ENCODE measurements at places on chromosomes 2 and 18.

GRCh38 chr2:234840336-234840735 lies 111.5 kb upstream of the SH3BP4 start:
- DNase-seq, result peak; percentile 84

DNA sequence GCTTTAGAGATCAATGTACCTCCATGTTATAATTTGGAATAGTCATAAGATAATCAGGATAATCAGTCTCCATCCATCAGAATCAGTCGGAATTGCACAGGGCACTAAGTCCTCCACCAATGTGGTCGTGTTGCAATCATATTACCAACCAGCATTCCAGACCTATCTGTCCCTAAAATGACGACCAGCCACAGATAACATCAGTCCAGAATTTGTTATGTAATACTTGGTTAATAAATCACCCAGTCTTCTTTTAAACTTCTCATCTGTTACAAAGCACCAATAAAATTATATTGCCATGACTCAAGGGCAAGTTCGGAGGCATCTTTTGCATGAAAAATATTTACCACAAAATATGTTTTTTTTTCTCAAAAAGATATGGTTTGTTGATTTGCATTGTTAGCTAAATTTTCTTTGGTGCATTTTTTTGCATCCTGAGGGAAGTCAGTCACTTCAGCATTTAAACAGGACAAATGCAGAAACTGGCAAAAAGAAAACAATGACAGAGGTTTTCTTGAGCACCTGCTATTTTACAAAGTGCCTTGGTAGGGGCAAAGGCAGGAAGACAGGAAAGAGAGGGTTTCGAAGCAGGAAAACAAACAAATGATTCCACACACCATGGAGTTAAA lies 29.3 kb downstream of the PIEZO2 start:
- peak; percentile 13 for DNase-seq

- DNase-seq, result no peak
These were observed 41.7 kb upstream of the ZNF804A start for GRCh38 chr2:184556639-184557038.

DNA sequence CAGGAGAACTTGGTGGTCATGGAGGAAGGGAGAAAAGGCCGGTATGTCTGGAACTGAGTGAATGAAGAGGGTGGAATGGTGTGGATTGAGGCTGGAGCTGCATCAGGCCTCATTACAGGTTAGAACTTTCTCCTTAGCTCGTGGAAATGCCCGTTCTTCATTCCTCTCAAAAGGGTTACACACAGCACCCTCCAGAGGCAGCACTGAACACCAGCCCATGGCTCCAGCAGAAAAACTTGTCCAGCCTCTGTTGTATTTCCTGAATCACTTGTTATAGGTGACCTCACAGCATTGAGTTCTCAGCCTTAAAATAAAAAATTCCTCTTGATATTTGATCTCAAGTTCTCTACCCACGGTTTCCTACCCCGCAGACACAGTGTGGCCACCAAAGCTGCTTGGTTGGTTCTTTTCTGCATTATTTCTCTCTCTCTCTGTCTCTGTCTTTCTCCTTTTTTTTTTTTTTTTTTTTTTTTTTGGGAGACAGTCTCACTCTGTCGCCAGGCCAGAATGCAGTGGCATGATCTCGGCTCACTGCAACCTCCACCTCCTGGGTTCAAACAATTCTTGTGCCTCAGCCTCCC lies 89.6 kb downstream of the ITGB1BP1 start:
- peak; percentile 37 for DNase-seq

DNA sequence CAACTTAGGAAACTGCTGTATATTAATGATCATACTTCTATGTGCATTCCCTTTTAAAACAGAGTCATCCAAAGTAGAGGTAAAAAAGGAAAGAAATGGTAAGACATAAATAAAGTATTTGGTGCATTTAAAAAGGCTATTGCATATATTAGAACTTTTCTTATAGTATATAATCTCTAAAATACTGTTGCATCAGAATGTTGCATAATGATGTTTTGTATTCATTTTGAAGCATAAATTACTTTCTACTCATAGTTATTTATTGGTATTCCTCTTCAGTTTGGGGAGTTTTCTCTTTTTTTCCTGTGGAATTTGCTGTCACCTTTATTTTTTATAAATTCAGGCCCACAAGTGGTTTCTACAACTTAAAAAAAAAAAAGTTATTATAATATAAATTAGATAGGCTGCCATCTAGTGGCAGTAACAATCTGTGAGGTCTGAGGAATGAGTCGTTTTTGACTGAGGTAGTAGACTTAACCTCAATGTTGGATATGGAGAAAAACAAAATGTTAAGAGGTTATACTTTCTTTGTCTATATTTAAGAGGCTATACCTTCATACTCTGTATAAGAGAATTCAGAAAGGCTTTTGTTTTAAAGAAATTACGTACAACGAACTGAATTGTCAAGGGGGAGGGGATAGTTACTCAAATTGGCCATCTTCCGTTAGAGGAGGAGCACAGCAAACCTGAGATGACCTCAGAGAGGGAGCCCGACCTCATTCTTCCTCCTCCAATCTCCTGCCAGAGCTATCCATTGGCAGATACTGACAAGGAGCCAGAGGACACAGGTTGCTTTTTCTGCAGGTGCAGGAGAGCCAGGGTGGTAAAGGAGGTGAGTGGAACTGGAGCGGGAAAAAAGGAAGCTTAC lies 23.8 kb downstream of the ANKAR start:
- DNase-seq, result peak; percentile 39

DNA sequence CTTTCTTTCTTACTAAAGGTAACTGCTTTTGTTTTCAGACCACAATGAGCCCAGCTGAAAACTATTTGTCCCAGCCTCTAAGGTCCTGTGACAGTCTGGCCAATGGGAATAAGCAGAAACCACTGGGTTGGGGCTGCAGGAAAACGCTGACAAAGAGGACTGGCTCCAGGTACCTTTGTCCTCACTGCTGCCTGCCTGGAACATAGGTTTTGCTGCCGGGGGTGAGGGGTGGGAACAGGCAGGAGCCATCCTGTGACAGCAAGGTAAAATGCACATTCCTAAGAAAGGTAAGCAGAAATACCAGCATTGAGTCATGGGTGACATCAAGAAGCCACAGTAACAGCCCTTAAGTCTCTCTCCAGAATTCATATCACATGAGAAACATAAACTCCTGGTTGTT lies 21.6 kb downstream of the PTPN2 start:
- no peak for DNase-seq

- no peak for DNase-seq
These were observed 107.1 kb upstream of the PKDCC start for GRCh38 chr2:41940745-41941063.

- no peak for DNase-seq
These were observed 15.7 kb upstream of the FZD7 start for GRCh38 chr2:202017940-202018339.

DNA sequence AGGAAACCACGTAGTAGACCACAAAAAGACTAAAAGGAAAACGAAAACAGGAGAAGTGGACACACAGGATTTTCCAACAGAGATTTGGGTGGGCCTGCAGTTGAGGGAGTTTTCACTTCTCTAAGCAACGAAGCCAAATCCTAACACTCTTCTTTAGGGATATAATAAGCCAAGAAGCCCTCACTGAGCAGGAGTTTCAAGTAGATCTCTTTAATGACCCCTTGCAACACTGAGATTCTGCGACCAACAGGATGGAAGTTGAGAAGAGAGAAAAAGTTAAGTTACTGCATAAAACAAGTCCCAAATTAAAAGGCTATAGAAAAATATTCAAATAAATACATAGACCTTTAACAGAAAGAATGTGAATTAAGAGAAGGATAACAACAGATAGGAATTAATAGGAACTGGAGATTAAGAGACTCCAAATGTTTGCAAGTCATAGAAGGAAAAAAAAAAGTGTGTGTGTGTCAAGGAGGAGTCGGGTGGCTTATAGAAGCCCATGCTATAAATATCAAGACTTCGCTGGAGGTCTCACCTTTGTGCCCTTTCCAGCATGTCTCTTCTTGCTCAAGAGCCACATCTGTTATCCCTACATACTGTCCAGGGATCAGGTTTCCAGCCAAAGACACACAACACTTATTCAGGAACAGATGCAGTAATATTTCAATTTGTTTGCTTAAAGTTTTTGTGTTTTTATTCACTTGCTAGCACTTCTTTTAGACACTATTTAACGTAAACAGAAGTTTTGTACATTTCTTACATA lies 69.4 kb upstream of the ARHGAP28 start:
- no peak for DNase-seq

GRCh38 chr2:16744521-16744920 lies 78.9 kb upstream of the CYRIA start:
- no peak for DNase-seq

GRCh38 chr18:63440881-63441280 lies 18.6 kb upstream of the VPS4B start:
- no peak for DNase-seq

- DNase-seq, result no peak
These were observed 447.3 kb downstream of the TMX3 start for GRCh38 chr18:68267583-68267982.

- DNase-seq, result no peak
These were observed 23.5 kb downstream of the MBP start for GRCh38 chr18:77108821-77109647.

- no peak for DNase-seq
These were observed 201.5 kb downstream of the RNF144A start for GRCh38 chr2:7118606-7119131.

DNA sequence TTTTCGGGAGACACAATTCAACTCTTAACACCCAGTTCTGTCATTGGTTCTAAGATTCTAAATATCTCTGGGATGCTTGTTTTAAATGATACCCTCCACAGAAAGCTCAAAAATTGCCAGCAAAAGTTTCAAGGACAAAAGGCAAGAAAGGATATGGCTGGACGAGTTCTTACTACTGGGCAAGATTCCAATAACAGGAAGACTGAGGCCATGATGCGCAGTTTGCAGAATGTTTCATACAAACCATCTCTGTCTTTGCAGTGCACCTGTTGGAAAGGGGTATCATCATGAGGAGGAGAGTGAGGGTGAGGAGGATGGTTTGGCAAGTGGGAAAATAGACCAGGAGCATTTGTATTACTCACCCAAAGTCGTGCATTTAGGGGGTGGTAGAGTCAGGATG lies 172.8 kb downstream of the DCDC2C start:
- DNase-seq, result no peak

DNA sequence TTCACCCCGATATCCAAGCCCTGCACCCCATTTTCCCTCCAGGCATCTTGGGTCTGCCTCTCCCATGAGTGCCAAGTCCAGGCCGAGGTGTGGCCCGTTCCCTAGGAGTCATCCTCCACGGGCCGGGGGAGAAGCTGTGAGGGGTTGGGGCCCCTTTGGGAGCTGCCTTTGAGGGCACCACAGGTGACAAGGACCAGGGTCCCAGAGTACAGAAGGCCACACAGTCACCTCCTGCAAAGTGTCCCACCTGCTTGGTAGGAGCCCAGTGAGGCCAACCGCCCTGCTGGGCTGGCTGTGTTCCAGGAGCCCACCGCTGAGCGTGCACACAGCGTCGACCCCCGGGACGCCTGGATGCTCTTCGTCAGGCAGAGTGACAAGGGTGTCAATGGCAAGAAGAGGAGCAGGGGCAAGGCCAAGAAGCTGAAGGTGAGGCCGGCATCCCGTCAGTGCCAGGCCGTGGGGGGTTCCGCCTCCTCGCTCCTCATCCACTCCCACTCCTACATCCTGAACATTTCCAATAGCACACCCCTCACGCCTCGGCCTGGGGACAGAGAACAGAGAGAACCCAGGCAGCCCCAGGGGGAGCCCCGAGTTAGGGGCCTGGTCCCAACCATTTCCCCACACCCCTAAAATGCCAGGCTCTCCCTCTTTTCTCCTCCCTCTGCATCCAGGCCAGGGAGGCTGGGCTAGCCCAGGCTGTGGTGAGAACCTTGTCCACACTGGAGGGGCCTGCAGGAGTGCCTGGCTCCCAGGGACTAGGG lies 2.7 kb downstream of the ERFE start:
- no peak for DNase-seq

GRCh38 chr2:3324036-3324386 lies 53.6 kb downstream of the EIPR1 start:
- no peak for DNase-seq

DNA sequence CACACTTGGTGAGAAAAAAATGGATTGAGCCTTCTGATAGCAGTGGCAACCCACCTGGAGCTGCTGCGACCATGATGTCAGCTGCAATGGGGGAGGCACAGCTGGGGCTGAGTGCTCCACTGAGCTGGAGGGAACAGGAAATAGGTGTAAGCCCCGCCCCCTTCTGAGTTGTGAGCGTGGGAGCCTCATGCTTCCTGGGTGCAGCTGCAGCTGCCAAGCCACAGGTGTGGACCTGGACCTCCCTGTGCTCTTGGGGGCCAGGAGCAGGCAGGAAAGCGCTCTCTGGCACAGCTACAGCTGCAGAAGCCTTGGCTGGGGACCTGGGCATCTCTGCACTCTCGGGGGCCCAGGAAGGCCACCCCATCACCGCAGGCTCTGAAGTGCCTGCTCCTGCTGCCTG lies 970.6 kb downstream of the DCDC2C start:
- no peak for DNase-seq

GRCh38 chr2:223545830-223546229 lies 56.3 kb downstream of the SCG2 start:
- DNase-seq, result no peak

- DNase-seq, result no peak
These were observed 216.5 kb upstream of the NRP2 start for GRCh38 chr2:205465791-205466190.

- no peak for DNase-seq
These were observed 5.2 kb upstream of the EN1 start for GRCh38 chr2:118852605-118853128.

DNA sequence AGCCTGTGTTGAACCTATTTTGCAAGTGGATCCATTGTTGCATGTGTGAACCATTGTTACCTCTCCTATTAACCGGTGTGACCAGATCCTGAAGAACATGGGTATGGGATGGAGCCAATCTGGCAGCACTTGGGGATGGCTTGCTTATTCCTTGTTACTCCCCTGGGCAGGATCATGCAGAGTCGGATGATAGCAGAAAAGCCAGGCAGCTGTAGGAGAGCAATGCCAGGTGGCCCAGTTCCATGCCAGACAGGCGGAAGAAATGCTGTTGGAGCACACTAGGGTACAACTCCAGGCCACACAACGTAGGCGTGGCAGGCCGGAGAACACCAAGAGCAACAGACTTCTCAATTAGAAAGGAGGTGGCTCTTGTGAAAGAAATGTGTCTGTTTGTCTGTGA lies 16.3 kb upstream of the MYO1B start:
- DNase-seq, result no peak

DNA sequence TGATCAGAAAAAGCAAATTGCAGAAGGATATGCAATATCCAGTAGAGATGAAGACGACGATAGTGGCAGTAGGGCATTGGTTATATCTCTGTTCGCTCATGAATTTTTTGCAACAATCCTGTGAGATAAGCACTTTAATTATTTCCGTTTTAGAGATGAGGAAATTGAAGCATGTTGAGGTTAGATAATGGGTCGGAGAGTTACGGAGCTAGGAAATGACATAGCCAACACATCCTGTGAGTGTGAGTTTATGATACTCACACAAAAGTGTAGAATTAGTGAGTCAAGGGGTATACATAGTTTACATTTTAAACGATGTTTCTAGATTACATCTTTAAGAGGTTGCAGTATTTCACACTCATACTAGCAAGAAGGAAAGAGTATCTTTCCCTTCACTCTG lies 123.1 kb upstream of the ARL4C start:
- no peak for DNase-seq

DNA sequence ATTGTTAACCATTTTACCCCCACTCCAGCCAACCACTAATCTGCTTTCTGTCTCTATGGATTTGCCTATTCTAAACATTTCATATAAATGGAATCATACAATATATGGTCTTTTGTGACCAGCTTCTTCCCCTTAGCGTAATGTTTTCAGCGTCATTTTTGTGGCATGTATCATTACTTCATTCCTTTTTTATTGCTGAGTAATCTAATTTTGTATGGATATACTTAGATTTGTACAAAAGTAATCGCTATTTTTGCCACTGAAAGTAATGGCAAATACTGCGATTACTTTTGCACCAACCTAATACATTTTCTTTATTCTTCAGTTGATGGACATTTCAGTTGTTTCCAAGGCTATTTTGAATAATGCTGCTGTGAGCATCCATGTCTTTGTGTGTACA lies 227.6 kb downstream of the WDR7 start:
- no peak for DNase-seq

All from LoVo (cell line).